Cortex of kidney (tissue), 1 donor: ENCODE measurements at places on chromosomes 2 and 18.

DNA sequence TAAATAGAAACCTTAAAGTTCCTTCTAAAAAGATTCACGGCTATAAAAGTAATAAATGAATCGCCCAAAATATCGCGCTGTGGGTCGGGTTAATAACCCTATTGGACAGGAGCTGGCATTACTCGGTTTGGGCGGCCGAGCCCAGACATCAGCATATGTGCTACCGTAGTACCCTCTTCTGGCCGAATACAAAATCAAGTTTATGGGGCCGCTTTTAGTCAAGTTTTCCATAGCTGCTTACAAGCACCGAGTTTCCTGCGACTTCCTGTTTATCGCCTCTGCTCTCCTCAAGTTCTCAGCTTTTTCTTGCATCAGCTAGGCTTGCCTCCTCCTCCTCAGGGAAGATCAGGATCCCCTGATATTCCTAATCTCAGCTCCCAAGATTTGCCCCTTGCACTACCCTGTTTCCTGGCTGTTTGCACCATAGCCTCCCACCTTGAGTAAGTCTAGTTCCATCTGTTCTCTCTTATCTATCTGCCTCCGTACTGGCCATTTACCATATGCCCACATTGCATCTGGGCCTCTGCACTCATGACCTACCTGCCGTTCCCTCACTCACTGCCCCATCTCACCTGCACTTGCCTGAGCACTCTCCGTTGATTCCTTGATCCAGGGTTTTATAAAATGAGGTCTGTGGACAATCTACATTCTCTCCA is 56.1 kb downstream of the SLC35F5 start:
- no peak for DNase-seq

- no peak for DNase-seq
Observed at GRCh38 chr2:222799262-222799918, 61.4 kb upstream of the ACSL3 start.

- DNase-seq, result no peak
Observed at GRCh38 chr2:179562330-179562885, 297.8 kb upstream of the SESTD1 start.

GRCh38 chr18:11020161-11020853 is 129.1 kb downstream of the PIEZO2 start:
- DNase-seq, result no peak

- no peak for DNase-seq
Observed at GRCh38 chr2:53510401-53510800, 257.2 kb upstream of the CHAC2 start.

DNA sequence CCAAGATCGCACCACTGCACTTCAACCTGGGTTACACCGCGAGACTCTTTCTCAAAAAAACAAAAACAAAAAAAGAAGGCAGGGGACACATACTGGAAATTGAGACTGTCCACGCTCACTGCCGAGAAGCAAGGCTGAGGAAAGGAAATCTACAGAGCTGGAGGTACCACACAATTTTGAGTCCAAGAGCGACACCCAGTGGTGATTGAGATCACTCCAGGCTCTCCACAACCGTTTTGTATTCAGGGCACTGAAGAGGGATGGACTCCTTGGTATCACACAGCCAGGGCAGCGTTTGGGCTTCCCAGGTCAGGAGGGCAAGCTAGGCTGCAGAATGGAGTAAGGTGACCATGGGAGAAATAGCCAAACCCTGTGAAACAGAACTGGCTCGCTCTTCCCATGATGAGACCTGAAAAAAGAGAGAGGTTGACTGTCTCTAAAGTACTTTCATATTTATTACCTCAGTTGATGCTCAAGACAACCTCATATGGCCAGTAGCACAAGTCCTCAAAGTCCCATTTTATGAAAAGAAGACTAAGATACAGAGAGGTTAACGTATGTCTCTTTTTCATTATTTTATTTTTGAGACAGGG is 74.5 kb upstream of the YPEL5 start:
- no peak for DNase-seq

DNA sequence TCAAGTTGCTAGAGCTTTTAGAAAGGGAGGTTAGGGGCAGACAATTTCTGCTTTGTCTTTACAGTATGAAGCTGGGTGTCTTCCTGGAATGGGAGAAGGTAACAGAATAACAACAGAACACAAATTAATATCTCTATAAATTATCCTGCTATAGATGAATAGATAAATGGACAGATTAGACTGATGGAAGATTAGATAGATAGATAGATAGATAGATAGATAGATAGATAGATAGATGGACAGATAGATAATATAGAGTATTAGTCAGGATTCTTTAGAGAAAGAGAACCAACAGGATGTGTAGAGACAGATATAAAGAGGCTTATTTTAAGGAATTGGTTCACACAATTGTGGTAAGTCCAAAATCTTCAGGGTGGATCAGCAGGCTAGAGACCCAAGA is 302.2 kb downstream of the BCL11A start:
- DNase-seq, result no peak

DNA sequence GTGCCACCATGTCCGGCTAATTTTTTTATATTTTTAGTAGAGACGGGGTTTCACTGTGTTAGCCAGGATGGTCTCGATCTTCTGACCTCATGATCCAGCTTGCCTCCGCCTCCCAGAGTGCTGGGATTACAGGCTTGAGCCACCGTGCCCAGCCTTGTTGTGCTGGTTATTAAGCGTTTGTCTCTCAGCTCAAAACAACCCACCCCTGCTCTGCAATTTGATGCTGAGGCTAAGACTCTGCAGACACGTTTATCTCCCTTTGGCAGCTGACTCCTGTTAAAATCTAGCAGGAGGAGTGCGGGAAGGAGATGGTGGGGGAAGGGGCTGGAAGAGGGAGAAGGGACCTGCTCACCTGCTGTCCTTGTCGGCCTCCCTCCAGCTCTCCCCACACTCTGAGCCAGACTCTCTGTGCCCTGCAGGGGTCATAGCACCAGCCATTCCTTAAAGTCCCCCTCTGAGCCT is 29.9 kb upstream of the IMPA2 start:
- no peak for DNase-seq

- no peak for DNase-seq
Observed at GRCh38 chr2:98895901-98896300, 40.1 kb downstream of the CRACDL start.

- DNase-seq, result no peak
Observed at GRCh38 chr2:235669269-235669831, 175.5 kb downstream of the AGAP1 start.
